ENCODE measurements at places on chromosomes 3 and 15.

GRCh38 chr3:11591002-11591355 is 52.7 kb downstream of the VGLL4 start:
- DNase-seq = peak; percentile 64

DNA sequence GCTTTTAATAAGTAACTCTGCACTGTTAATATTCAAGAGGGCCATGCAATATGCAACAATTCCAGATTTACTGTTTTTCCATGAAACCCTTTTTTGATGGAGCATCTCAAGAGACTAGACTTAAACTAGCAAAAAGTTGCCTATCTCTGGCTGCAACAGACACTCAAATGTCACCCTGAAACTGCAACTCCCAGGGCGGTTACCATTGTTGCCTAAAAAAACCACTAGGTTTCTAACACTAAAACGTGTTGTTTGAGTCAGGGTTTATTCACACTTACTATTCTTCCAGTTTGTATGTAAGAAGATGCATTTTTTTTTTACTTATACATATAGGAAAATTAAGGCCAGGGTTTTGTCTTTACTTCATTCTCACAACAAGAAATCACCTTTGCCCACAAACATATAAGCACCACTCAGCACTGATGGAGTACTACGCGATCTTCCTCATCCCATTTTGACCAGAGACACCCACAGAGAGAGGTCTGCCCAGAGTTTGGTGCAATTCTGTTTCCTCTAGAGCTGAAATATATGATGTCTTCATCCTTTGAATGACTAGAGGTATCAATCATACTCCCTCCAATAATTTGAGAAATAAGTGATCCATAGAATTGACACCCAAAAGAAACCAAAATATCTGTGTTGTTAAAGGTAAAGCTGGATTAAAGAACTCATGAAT is 124.0 kb upstream of the SNTN start:
- no peak for DNase-seq

GRCh38 chr3:140384028-140384771 is 293.7 kb upstream of the TRIM42 start:
- DNase-seq = no peak

GRCh38 chr15:70284438-70285214 is 186.9 kb upstream of the TLE3 start:
- DNase-seq = no peak

GRCh38 chr3:85560088-85560785 is 601.4 kb downstream of the CADM2 start:
- no peak for DNase-seq

- DNase-seq = peak; percentile 10
Measured at GRCh38 chr3:143266511-143266910, 146.9 kb downstream of the CHST2 start.

DNA sequence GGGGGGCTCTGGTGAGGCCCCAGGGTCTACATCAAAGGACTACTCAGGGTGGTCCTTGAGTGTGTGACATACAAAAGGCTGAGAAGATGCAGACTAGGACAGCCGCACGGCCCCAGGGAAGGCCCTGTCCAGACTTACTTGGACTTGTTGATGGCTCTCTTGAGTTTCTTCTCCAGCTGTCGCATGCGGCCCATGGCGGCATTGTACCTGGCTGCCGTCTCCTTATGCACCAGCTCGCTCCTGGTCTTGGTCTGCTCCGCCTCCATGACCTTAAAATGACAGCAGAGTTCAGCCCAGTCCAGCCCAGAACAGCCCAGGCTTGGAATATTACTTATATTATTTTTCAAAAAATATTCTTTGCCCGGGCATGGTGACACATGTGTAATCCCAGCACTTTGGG is 56.0 kb downstream of the CAPN7 start:
- no peak for DNase-seq

DNA sequence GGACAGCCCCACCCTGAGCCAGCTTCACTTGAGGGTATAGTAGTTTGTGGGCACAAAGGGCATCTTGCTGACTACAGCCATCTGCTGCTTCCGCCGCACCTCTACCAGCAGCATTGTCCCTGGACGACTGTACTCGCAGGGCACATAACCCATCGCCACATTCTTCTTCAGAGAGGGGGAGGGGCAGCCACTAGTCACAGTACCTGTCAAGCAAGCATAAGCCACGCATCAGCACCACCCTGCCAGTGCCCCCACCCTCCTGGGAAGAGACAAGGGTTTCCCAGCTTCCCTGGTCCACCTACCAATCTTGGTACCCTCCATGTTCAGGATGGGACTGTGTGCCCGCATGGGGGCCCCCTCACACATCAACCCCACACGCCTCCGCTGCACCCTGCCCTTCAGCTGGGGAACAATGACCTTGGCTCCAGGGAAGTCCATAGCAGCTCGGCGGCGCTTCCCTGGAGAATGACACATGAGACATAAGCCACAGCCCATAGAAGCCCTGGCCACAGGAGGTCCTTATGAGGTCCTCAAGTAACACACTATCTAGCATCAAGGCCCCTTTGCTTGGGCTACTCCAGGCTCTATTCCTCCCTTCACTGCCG is 4.7 kb downstream of the AMT start:
- no peak for DNase-seq

GRCh38 chr3:52238193-52238760 is 681 bp downstream of the TWF2 start:
- no peak for DNase-seq

DNA sequence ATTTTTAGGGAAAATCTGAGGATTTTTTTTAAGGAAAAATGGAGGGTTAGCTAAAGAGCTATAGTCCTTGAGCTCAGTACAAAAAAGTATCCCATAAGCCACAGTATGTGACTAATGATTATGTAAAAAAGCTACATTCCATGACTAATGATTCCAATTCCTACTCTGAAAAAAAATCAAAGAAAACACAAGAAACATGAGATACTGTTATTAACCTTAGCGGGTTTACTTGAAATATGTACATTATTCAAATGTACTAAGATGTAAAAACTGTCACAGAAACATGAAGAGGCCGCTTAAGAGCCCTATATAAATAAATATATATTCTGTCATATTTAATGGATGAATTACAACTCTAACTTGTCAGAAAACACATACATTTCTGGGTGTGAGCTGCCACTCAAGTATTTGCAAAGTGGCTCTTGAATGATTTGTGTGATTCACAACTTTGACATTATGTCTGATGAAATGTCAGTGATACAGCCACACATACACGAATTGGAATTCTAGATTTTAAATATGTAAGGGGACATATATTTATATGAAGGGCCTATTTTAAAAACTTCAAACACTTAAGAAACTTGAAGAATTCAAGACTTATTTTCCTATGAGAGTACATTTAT is 518.7 kb upstream of the SUCLG2 start:
- no peak for DNase-seq

GRCh38 chr3:174089592-174089991 is 692.0 kb downstream of the NLGN1 start:
- DNase-seq = no peak

- DNase-seq = no peak
Measured at GRCh38 chr3:99635348-99635747, 3.0 kb upstream of the COL8A1 start.

- DNase-seq = no peak
Measured at GRCh38 chr3:87088430-87088992, 97.6 kb upstream of the VGLL3 start.

GRCh38 chr15:58064980-58065444 is 499 bp downstream of the ALDH1A2 start:
- DNase-seq = no peak

GRCh38 chr3:68088636-68089035 is 434.2 kb upstream of the SUCLG2 start:
- DNase-seq = no peak

GRCh38 chr3:25585361-25586166 is 79.1 kb downstream of the TOP2B start:
- no peak for DNase-seq

GRCh38 chr15:97979140-97979520 is 18.6 kb downstream of the ARRDC4 start:
- DNase-seq = no peak

DNA sequence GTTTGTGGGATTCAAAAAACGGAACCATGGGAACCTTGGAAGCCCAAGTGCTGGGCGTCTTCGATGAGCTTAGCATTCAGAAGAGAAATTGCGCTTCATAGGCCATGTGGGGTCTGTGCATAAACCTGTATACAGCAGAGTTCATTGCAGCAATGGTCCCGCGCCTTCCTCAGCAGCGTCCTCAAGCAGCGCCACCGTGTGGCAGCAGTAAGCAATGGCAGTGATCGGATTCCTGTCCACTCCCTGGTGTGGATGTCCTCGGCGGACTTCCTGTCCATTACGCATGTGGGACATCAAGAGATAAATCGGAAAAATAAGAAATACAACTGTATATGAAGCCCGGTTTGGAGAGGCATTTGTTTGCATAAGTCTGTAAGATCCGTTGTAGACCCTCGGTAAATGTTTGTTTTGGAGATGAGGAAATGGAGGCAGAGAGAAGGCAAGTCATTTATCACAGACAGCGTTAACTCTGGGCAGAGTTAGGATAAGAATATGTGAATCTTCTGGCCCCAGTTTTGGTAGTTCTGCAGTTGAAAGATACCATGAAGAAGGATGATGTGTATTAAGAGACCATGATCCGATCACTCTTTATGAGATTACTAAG is 57.7 kb downstream of the CNTN4 start:
- peak; percentile 9 for DNase-seq

DNA sequence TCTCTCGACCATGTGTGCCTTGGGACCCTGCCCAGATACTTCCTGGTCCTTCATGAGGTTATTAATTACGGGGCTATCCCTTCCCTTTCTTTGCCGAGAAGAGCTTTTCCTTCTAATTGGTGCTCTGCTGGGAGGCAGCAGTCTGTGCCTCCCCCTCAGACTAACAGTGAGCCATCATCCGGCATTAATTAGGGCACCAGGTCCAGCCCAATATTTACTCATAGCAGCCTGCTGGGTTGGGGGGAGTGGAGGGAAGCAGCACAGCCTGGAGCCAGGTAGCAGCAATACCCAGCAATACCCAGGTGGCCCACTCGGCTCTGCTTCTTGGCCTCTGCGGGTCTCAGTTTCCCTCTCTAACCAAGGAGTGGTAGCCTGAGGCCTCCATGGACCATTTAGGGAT is 20.1 kb downstream of the CACNA2D2 start:
- no peak for DNase-seq

- no peak for DNase-seq
Measured at GRCh38 chr15:91469632-91470567, 369.8 kb downstream of the SV2B start.

DNA sequence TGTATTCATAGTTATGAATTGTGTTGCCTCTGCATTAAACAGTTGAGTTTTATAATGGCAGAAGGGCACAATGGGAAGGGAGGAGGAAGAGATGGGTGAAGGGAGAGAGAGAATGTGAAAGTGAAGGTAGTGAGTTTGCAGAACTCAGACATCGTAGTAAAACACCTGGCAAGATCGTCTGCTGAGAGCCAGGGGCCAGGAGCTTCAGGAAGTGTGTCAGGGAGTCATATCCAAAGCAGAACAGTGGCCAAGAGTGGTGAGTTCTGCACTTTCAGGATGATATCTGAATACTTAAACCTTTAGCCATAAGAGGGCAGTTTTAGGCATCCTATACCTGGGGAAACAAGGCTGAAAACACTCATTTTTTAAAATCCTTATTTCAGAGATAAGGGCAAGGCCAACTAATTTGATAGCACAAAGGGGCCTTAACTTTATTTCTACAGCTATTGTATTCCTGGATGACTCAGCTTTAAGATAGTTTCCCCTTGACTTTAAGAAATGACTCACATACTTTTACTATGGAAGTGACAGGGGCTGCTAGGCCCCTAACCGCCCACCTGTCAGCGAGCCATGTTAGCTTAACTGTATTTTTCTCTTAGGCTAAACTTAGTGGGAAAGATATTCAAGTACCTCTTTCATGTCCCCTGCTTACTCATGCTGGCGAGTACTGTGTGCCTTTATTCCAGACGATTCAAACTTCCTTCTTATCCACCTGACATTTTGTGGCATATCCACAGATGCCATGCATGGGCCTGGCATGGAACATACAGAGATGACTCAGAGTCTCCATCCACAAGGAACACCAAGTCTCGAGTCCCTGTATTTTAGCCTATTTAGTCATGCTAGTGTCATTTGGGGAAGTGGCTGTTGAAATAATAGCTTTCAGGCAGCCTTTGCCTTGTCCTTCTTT is 53.9 kb downstream of the RLBP1 start:
- DNase-seq = peak; percentile 36

GRCh38 chr15:49860101-49860500 is 239.3 kb downstream of the DTWD1 start:
- peak; percentile 90 for DNase-seq

DNA sequence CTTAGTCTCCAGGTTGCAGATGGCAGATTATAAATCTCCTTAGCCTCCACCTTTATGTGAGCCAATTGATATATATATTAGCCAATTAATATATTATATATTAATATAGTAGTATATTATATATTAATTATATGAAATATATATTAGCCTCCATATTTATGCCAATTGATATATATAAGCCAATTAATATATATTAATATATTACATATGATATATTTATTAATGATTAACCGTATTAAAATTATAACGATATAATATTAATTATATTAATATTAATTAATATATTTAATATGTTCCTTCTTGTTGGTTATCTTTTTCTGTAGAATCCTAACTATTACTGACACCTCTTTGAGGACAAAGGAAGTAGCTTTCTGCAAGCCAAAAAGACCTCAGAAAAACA is 972.5 kb downstream of the GBE1 start:
- DNase-seq = no peak

- DNase-seq = no peak
Measured at GRCh38 chr3:161081633-161082032, 23.5 kb downstream of the B3GALNT1 start.

DNA sequence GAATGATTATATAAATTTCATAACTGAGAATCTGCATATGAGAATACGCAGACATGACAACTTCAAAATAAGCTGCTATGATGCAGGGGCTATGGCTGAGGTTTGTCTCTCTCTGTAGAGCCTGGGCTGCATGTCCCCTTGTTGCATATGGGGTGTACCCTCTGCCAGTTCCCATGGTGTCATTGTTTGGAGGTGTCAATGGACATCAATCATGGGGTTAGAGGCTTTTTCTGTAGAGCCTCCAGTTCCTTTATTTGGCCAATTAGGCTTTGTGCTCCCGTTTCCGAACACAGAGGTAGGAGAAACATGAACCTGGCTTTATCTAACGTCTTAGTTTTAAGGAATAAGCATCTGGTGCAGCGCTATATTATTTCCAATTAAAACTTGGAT is 77.3 kb upstream of the RARB start:
- no peak for DNase-seq

- DNase-seq = no peak
Measured at GRCh38 chr3:25744470-25744869, 38.8 kb downstream of the NGLY1 start.

GRCh38 chr3:143171141-143171980 is 51.8 kb downstream of the CHST2 start:
- DNase-seq = peak; percentile 59

GRCh38 chr3:23888617-23889228 is 28.1 kb downstream of the NKIRAS1 start:
- DNase-seq = peak; percentile 31

- no peak for DNase-seq
Measured at GRCh38 chr15:80560601-80561400, 134.3 kb upstream of the ABHD17C start.

DNA sequence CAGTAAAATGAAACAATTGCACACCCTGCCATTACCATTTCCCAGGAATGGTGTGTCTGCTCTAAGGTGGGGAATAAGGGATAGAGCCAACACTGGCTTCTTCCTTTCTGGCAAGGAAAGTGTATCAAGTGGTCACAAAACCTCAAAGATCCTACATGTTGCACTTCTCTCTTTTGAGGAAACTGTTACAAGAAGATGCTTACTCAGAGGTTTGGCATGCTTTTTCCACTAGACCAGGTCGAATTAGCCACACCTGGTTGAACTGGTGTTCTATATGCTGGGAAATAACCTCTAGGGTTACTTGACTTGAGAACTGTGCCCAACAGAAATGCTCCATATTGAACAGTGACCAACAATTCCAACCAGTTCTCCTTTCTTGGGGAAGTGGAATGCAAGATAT is 102.9 kb downstream of the LRRN1 start:
- DNase-seq = no peak
